Stimulated activated CD8-positive, alpha-beta memory T cell treated with anti-CD3 and anti-CD28 coated beads, Interleukin-4, amount 100 ng/mL, for 48 hours (primary cell): ENCODE measurements at places on chromosomes 5 and 9.

- DNase-seq, result no peak
Measured at GRCh38 chr9:126832440-126832839, 27.6 kb downstream of the ZBTB43 start.

DNA sequence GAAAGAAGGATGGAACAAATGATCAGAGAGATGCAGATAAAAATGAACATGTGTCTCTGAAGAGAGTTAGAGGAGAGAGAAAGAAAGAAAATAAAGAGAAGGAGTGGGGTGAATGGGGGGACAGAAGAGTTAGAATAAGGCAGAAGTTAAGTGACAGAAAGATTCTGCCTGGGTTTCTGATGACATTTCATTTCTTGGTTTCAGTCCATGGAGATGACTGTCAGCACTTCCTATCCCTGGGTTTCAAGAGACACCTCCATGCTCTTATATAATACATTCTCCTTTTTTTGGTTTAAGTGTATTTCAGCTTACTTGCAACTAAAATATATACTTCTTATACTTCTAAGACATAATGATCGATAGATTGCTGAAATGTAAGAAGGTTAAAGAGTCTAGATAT lies 213.0 kb upstream of the IL12B start:
- DNase-seq, result no peak

- no peak for DNase-seq
Measured at GRCh38 chr5:151167022-151167421, 9.4 kb upstream of the ANXA6 start.

DNA sequence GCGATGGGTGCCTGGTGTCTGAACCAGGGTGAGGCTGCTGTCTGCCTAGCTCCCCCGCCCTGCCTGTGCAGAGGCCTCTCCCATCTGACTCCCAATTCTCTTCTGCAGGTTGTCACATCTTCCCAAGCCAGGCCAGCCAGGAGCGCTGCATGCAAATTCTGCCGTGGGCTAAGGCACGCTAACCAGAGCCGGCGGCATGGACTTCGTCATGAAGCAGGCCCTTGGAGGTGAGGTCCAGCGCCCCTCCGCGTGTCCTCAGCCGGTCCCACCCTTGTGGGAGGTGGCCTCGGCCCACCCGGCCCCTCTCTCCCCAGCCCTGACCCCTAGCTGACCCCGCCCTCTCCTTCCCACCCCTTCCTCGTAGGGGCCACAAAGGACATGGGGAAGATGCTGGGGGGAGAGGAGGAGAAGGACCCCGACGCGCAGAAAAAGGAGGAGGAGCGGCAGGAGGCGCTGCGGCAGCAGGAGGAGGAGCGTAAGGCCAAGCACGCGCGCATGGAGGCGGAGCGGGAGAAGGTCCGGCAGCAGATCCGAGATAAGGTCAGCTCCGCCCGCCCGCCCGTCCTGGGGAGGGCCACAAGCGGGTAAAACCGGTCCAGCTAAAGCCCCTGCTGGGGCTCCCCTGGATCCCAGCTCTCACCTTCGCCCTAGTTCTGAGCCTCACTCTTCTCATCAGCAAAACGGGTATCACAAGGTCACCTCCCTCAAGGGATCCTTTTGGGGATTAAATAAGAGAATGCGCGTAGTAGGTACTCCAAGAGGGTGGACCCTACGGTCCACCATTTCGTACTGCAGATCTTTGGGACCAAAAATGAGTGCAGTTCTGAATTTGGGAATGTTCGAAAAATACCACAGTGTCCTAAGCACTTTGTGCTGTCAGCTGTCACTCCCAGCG lies 7.4 kb downstream of the CPLX2 start:
- DNase-seq, result no peak

GRCh38 chr9:121640076-121640475 lies 11.4 kb upstream of the DAB2IP start:
- DNase-seq, result peak; percentile 77

DNA sequence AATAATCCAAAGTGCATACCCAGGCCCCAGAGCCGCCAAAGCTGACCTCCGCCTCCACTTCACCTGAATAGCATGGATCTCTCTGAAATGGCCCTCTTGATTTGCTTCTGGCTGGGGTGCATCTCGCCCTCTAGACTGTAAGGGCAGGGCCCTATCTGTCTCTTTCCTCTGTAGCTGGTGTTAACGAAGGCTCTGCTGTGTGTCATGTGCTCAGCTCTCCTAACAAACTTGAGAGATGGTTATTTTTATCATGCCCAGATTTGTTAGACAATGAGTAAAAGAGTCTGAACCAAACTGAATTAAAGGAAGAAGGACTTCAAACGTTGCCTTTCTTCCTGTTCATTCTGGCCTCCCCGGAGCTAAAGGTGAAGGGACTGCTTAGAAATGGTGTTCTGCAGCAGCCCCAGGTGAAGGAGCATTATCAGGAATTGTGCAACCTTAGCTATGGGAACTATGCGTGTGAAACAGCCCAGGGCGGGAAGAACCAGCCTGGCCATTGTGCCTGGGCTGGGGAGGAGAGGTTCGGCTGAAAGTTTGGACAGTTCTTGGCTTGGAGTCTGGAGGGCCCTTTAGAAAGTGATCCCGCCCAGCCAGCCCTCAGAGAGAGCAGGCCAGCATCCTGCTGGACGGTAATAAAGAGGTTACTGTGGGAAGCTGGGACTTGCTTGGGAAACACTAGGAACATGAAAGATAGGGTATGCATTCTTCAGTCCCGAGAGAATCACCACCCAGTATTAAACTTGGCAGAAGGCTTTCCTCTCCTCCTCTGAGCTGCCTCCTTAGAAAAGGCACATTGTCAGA lies 73.5 kb downstream of the WWC1 start:
- DNase-seq, result no peak

- no peak for DNase-seq
Measured at GRCh38 chr9:8071445-8071798, 271.8 kb upstream of the DMAC1 start.

- no peak for DNase-seq
Measured at GRCh38 chr5:147267082-147267832, 32.4 kb downstream of the STK32A start.

DNA sequence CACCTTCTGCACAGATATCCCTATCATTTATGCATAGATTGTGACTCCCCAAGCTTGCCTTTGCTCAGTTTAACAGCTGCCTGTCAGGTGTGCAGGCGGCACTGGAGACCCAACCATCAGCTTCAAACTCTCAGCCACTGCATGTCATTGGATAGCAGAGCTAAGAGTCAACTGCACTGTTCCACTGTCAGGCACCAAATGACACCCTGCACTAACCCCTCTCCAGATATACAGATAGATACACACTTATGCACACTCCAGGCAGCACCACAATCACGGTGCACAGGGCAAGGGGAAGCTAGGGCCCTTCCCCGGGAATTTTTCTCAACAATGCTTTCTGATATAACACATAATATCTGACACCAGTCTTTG lies 142.3 kb downstream of the BNC2 start:
- no peak for DNase-seq

- no peak for DNase-seq
Measured at GRCh38 chr5:38807570-38808483, 38.0 kb upstream of the OSMR start.

DNA sequence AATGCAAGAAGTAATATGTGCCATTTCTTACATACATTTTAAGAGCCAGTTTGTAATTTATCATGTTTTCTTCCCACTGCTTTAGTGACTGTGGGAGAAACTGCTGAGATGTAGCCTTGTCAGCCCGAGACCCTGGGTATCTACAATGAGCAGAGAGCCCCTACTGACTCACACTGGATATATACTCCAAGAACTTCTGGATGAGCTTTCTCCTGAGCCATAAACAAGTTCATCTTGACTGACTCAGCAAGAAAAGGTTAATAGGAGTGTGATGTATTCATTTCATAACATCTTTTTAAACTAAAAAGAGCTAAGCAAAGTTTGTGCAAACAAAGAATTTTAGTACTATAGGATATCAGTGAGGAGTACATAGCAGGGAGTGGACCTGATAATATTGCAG lies 182.5 kb downstream of the EDIL3 start:
- no peak for DNase-seq

- DNase-seq, result no peak
Measured at GRCh38 chr5:36558641-36559040, 47.8 kb upstream of the SLC1A3 start.

DNA sequence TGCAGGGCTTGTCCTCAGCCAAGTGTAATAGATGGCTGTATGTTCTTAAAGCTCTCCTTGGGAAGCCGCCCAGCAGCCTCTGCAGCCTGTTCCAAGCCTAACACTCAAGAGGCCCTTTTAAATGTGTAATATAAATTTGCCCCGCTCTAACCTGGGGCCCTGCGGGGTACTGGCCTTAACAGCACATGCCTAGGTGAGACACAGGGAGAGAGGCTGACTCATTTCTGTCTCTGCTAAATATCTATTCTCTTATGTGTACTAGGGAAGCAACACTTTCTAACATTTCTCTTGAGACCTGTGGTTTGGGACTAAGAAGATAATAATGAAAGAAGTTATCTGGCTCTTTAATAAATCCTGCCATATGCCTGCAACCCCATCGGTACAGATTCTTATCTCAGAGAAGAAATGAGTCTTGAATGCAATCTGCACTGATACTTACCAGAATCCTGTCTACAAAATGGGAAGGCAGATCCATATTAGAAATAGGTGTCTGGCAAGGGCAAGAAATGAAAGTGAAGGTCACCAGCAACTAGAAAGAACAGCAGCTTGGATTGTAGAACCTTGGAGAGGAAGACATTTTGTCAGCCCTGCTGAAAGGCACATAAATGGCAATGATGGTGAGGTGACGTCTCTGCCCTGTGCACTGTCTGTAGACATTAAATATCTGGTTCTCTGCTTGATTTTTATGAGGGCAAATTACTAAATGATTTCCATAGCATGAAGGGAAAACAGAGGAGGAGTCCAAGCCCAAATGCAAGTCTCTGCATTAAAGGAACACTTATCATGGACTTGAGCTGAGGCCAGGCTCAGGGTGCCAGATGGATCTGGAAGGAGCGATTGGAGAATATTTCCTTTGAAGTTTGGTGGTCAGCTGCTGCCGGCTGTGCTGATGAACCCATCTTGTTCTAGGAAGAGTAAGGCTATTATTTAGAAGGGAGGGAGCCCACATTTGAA lies 14.5 kb upstream of the TGFBI start:
- DNase-seq, result no peak

DNA sequence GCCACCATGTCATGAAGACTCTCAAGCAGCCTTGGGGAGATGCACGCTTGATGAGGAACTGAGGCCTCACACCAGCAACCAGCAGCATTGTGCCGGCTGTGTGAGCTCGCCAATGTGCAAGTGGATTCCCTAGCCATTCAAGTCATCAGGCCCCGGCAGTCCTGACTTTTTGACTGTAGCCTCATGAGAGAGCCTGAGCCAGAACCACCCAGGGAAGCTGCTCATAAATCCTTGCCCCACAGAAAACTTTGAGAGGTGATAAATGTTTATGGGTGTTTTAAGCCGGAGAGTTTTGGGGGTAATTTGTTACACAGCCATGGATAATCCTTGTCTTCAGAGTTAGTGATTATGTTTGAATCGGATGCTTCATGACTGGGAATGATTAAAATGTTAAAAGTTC lies 44.7 kb downstream of the FAM240B start:
- no peak for DNase-seq

DNA sequence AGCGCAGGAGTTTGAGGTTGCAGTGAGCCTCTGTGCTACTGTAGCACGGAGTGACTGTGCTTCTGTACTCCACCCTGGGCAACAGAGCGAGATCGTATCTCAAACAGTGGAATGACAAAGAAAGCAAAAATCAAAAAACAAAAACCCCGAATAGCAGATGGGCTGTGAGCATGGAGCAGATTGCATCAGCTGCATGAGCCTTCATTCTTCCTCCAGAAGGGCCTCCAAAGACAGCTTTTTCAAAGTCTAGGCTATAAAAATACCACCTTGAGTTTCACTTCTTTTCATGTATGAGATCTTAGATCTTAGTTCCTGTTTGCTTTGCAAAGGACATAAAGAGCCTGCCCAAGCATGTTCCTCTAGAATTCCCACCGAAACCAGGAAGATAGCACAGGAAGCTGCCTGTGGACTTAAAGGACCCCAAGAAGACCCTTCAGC lies 15.0 kb upstream of the HSPB3 start:
- DNase-seq, result no peak

DNA sequence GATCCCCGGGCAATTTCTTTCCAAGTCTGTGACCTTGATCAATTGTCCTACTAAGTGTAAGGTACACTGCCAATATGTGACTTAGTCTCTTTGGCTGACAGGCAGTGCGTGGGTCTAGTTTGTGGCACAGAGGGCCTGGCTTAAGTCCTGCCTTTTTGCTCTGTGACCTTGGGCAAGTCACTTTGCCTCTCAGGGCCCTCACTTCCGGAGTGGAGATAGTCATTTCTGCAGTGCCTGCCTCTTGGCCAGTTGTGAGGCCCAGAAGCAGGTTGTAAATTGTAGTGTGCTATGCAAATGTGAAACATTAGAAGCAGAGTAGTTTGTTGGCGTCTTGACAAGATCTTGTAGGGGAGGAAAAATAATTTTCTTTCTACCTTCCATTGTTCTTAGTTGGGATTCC lies 39.0 kb downstream of the KIF4B start:
- no peak for DNase-seq

DNA sequence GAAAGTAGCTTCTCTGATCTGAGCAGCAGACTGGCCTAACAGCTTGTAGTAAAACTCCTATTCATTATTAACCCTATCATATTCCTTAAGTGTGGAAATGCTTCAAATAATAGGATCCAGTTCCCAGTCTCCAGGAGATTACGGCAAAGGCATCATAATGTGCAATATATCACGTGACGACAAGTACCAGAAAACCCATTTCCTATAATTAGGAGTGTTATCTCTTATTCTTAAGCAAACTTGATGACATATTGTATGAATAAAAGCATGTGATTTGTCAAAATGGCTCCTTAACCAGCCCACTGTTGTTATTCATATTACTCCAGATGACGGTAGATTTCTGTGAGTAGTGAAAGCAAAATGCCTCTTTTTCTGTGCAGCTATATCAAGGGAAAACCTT lies 2.9 kb downstream of the SV2C start:
- DNase-seq, result no peak

- DNase-seq, result no peak
Measured at GRCh38 chr5:39164529-39165402, 54.6 kb downstream of the FYB1 start.

DNA sequence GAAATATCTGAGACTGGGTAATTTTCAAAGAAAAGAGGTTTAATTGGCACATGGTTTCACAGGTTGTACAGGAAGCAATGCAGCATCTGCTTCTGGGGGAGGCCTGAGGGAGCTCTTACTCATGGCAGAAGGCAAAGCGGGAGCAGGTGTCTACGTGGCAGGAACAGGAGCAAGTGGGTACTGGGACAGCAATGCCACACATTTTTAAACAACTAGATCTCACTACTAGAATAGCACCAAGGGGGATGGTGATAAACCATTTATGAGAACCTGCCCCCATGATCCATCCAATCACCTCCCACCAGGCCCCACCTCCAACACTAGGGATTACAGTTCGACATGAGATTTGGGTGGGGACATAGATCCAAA lies 47.6 kb upstream of the HOMER1 start:
- peak; percentile 64 for DNase-seq

- no peak for DNase-seq
Measured at GRCh38 chr9:103210607-103211006, 215.5 kb downstream of the CYLC2 start.

- DNase-seq, result no peak
Measured at GRCh38 chr9:69945671-69946141, 97.9 kb upstream of the MAMDC2 start.

GRCh38 chr5:69011910-69012309 lies 81.9 kb upstream of the SLC30A5 start:
- no peak for DNase-seq

- DNase-seq, result no peak
Measured at GRCh38 chr9:13478160-13478559, 198.7 kb upstream of the MPDZ start.

- DNase-seq, result peak; percentile 31
Measured at GRCh38 chr9:111957856-111958631, 61.4 kb downstream of the UGCG start.

GRCh38 chr9:9124616-9125015 lies 1325.0 kb upstream of the DMAC1 start:
- DNase-seq, result no peak
